ENCODE measurements at places on chromosomes 1 and 21. TPM values are rescaled to one million over a fixed set of nuclear protein-coding genes. Genes with fewer than 3 reads are reported as not detected.

The MAEL gene
- total RNA-seq, result 0.12 TPM

The NEK2 gene
- 100 TPM for total RNA-seq

The NMNAT2 gene
- total RNA-seq, result 4.4 TPM

The NUDT17 gene
- 4.3 TPM for total RNA-seq

The EEIG2 gene
- total RNA-seq, result 47.8 TPM

The KLHL17 gene
- 5.0 TPM for total RNA-seq

The ANGPTL7 gene
- not detected for total RNA-seq

The CHIA gene
- not detected for total RNA-seq

DNA sequence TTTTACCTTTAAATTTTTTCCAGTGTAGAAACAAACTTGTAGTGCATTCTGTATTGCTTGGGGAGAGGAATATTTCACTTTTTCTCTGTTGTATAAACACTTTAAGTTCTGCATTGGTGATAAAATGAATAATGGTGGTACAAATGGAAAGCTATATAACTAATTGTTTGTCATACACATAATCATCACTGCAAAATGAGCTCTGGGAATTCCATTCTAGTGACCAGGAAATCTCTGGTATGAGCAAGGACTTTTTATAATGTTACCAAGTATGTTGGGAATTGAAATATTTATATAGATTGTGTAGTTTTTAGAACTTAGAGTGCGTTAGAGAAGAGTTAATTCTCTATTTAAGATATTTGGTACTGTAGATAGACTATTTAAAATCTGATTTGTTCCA, 5.0 kb upstream of the FMN2 start:
- DNase-seq, result no peak

GRCh38 chr1:225554216-225554812, 98.6 kb downstream of the ENAH start:
- peak; percentile 41 for DNase-seq

DNA sequence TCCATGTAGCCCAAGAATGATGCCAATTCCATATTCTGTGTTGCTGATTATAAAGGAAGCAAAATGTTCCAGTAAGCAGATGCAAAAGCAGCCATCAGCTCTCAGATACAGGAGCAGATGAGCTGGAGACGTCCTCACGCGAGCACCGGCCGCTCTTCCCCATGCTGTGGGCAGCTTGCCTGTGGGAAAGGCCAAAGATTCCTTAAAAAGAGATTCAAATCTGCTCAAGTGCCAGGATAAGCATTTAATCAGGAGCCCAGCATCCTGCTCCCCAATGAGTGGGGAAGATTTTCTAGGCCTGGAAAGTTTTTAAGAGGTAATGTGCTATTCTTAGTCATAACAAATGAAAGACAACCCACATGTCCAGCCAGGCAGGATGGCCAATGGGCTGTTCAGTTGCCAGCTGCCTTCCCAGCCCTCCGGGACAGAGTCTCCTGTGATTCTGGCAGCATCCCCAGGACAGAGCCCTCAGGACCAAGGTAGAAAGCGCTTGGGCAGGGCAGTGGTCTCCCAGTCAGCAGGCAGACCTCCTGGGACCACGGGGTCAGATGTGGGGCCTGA, 108.2 kb upstream of the TMPRSS2 start:
- peak; percentile 95 for DNase-seq

GRCh38 chr1:44267438-44267837, 54.2 kb downstream of the DMAP1 start:
- DNase-seq, result no peak

DNA sequence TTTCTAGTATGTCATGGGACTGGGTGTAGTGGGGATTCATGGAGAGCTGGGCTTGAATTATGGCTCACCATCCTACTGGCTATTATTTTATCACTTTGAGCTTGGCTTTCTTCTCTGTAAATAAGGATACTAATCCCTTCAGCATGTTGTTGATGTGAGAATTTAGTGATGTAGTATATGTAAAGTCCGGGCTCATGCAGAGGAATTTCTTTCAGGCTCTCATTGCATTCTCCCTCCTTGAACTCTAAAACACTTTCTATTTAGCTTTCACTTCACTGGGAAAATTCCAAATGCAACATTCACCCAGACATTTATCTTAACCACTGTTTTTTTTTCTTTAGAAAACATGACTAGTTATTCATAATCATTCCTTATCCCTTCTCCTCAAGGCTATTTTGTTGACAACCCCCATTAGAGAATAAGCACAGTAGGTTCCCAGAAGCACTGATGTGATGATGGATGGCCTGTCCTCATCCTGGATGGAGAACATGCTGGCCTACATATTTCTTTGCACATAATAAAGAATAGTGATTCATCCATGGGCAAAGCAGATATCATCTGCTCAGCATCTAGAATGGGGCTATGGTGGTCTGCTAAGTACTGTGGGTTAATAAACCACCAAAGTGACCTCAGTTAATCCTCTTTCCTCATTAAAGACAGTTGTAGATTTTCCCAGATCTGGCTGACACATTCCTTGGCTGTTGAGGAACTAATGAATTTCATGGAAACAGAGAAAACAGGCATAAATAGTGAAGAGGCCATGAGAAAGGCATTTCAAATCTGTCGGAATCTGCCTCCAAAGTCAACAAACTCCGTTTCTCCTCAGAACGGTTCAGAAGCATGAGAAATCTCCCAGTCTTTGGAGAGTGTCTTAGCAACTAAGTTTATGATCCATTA, 68.0 kb upstream of the CYP2J2 start:
- DNase-seq, result peak; percentile 11

DNA sequence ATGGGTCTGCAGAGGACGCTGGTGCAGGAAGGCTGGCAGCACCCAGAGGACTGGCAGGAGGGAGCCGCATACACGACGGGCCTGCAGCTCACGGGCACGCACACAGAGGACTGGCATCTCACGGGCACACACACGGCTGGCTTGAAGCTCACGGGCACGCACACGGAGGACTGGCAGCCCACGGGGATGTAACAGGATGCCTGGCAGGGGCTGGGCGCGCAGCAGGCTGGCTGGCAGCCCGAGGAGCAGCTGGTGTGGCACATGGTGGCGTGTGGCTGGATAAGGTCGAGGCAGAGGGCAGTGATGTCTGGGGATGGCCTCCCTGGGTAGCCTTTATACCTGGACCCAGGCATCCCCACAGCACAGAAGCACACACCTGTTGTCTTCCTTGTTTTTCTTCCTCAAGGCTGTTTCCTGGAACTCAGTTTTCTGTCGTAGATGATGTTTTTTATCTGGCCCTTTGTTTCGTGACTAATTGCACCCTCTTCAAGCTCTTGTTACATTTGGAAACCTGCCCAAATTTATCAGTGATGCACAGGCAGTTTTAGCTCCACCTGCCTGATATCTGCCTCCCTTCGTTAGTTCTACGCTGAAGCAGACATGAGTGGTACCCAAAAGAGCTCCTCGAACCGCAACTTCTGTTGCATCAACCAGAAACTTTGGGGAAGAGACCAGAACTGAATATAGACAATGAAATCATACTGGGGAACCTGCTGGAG, at the start of gene KRTAP12-1:
Gene KRTAP12-1, minus strand, starts transcription at position 303 of the 719 bp plus-strand sequence. Its CDS starts 40 bp downstream, at position 263.
- DNase-seq, result no peak

DNA sequence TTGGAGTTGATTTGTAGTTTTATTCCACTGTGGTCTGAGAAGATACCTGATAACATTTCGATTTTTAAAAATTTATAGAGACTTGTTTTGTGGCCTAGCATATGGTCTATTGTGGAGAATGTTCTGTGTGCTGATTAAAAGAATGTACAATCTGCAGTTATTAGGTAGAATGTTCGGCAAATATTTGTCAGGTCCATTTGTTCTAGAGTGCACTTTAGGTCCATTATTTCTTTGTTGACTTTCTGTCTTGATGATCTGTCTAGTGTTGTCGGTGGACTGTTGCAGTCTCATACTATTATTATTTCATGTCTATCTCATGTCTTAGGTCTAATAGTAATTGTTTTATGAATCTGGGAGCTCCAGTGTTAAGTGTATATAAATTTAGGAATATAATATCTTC, 116.8 kb downstream of the NME7 start:
- no peak for DNase-seq

- no peak for DNase-seq
Measured at GRCh38 chr1:118124064-118124463, 61.0 kb downstream of the SPAG17 start.

DNA sequence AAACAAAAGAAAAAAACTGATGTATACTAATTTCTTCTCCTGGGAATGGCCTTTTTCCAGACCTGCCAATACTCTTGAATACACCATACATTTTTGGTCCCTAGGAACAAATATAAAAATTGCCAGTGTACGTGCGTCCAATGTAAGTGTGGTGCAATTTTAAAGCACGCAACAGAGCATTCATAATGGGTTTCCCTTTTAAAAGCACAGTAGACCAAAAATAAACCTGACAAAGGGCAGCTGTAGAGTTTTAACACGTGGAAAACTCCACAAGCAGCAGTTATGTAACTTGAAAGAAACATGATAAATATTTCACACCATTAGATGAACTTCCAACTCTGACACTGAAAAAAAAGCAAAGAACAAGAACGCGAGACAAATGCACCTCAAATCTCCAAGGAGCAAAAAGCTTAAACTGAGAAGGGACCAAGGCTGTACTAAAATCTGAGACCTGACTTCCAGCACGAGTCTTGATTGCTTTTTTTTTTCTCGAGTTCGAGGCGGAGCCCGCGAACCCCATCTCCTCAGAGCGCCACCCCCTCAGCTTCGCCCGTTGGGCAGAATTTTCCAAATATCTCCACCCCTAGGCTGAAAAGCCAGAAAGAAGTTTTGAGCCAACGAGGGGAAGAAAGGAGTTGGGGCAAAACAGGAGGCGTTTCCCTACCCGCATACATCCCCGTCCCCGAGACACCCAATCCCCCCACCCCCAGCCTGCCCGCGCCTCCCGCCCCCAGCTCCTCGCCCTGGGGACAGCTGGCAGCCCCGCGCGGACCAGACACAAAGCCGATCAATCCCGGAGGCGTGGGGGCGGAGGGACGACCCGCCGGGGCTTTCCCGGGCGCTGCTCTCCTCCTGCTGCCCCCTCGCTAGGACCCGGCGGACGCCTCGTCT, at the start of gene JAM2:
Gene JAM2, plus strand, starts transcription at position 599 of the 891 bp plus-strand sequence. CDS start 564 bp downstream, outside the sequence.
- DNase-seq, result peak; percentile 52

GRCh38 chr21:37711286-37711829, 204.9 kb downstream of the KCNJ6 start:
- DNase-seq, result peak; percentile 52

GRCh38 chr1:161913482-161914140, 110.1 kb downstream of the OLFML2B start:
- DNase-seq, result no peak

GRCh38 chr1:62232871-62233278, 38.2 kb downstream of the L1TD1 start:
- DNase-seq, result peak; percentile 48

DNA sequence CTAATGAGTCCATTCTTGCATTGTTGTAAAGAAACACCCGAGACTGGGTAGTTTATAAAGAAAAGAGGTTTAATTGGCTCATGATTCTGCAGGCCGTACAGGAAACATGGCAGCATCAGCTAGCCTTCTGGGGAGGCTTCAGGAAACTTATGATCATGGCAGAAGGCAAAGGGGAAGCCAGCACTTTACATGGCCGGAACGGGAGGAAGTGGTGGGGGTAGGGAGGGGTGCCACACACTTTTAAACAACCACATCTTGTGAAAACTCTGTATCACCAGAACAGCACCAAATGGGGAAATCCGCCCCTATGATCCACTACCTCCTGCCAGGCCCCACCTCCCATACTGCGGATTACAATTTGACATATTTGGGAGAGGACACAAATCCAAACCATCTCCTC, 43.9 kb downstream of the NOS1AP start:
- no peak for DNase-seq

GRCh38 chr21:36141513-36141925, 6.6 kb downstream of the CBR3 start:
- DNase-seq, result peak; percentile 75

DNA sequence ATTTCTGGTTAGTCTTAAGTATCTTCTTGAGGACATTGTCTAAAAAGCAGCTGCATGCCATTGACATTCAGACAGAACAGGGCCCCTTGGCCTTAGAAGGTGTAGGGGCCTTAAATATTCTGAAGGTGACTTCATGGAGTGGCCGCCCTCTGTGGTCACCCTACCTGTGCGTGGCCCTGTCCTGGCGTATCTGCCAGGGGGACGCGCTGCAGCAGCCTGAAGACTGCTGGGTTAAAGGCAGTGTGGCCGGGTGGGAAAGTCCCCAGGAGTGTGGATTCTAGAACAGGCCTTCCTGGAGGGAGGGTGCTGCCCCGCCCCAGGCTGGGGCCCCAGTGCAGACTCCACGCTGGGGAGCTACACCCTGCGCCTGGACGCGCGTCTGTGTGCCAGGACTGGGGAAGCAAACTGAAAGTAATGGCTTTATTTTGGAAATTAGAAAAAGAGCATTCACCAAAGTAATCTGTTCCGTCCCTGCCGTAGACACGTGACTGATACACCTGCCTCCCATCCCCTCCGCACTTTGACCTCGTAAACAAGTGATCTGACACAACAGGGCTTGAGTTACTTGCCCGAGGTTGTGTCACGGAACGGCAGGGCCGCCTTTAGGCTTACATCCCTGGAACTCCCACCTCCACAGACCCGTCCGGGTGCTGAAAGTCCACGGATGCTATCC, 1.8 kb downstream of the AGPAT3 start:
- DNase-seq, result no peak

DNA sequence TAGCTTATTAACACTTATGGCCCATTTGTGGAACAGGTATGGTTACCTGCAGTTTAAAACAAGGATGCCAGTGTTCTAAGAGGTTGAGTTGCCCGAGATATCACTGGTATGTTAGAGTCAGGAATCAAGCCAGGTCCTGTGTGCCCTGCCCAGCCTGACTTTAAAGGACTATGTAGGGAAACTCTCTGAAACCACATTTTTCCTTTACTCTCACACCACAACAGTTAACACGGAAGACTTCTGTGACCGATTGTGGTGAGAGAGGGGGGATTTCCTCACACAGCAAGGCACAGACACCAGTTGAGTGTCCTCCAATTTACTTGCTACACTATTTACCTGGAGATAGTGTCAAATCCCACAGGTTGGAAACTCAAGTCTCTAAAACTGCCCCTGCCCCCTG, 47.8 kb downstream of the UCK2 start:
- DNase-seq, result peak; percentile 49

DNA sequence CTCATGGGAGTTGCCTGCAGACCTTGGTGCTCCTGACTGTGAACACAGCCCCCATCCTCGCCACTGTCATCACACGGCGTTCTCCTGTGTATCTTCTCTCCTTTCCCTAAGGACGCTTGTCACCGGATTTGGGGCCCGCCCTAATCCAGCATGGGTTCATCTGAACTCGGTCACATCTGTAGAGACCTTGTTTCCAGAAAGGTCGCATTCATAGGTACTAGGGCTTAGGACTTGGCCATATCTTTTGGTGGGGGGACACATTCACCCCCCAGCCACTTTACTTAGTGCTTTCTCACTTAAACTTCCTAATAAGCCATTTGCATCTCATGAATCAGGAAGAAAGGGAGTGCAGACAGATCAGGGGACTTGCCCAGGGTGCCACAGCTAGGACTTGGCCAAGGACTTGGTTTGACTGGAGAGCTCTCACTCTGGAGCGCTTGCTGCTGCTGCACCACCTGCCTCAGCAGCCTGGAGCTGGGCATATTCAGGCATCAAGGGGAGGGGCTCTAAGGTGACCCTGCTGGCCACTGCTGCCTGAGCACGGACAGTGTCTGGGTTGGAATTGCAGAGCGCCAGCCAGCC, 9.7 kb downstream of the NPPA start:
- DNase-seq, result no peak
